ENCODE measurements at places on chromosomes 1 and 21. TPM values are rescaled to one million over a fixed set of nuclear protein-coding genes. Genes with fewer than 3 reads are reported as not detected.

CRYAA gene
- total RNA-seq: 17.2 TPM

ITPKB gene
- total RNA-seq: 4.0 TPM

DNA sequence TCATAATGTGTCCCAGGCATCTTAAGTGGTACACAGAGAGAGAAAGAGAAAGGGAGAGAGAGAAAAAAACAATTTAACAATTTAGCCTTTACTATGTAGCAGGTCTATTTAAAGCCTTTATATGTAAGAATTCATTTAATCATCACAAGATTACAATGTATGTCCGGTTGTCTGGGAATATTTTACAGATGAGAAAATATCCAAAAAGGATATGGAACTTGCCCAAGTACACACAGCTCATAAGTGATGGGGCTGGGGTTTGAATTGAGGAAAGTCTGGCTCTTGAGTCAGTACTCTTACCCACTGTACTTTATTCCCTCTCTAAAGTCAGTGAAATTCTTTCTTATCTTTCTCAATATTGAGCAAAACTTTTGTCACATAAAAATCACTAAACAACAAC lies 104.6 kb downstream of the LYPLAL1 start:
- no peak for DNase-seq
- no peak overlapping the region for H3K27ac ChIP-seq
- no peaks in the 10 kb centered on the region for H3K36me3 ChIP-seq
- H3K27me3 ChIP-seq: no peaks in the 10 kb centered on the region
- no peak overlapping the region for H3K4me3 ChIP-seq

DNA sequence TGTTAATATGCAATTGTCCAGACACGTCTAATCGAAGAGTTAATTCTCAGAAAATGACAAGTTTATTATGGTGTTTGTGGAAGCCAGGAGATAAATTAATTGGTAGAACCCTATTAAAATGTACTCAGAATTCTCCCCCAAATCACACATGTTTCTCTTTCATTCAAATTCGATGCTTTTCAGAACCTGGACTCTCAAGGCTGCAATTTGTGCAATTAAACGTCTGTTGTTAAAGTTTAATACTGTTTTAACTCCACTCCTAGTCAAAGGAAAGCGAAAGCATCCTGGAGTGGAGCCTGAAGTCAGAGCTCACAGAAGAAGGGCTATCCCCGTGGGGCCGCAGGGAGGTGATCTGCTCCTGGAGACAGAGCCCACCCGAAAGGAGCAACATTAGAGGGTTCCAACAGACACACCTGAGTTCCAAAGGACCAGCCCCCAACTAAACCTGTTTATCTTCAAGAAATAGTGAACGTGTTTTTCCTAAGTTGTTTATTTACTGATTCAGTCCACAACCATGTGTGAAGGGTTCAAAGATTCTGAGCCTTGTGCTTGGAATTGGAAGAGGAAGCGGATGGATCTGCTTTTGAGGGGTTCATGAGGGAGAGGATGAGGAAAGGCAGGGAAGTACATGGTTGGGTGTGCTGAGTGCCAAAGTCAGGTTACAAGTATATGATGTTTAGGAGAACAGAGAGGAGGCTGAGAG lies 68.0 kb upstream of the AKT3 start:
- H3K36me3 ChIP-seq: no peaks in the 10 kb centered on the region
- peaks cover 11% of the 10 kb centered on the region for H3K4me1 ChIP-seq
- H3K4me3 ChIP-seq: peak overlapping the region; percentile 36
- no peak for DNase-seq
- peak overlapping the region; percentile 34 for H3K27ac ChIP-seq

PTGFR gene
- 3.1 TPM for total RNA-seq
